Memory B cell (primary cell): ENCODE measurements at places on chromosomes 12 and 14.

- H3K27ac ChIP-seq: no peak overlapping the region
- no peak overlapping the region for H3K4me3 ChIP-seq
- peaks cover 8% of the 10 kb centered on the region for H3K4me1 ChIP-seq
- no peak for DNase-seq
These were observed 17.4 kb upstream of the ANKRD33 start for GRCh38 chr12:51870504-51870903.

- H3K4me1 ChIP-seq: no peaks in the 10 kb centered on the region
- H3K36me3 ChIP-seq: no peaks in the 10 kb centered on the region
- H3K27me3 ChIP-seq: peaks cover 6% of the 10 kb centered on the region
- H3K4me3 ChIP-seq: no peak overlapping the region
These were observed 27.3 kb downstream of the DLK1 start for GRCh38 chr14:100754020-100754419.

- no peak overlapping the region for H3K4me3 ChIP-seq
- H3K27ac ChIP-seq: no peak overlapping the region
- H3K36me3 ChIP-seq: peaks cover 8% of the 10 kb centered on the region
- H3K27me3 ChIP-seq: no peaks in the 10 kb centered on the region
- H3K4me1 ChIP-seq: peaks cover 23% of the 10 kb centered on the region
These were observed 193.5 kb upstream of the PLEKHG7 start for GRCh38 chr12:92509156-92509738.

GRCh38 chr14:89651805-89652204 is 234.8 kb upstream of the FOXN3 start:
- H3K4me3 ChIP-seq: no peak overlapping the region
- peaks cover 21% of the 10 kb centered on the region for H3K4me1 ChIP-seq
- no peaks in the 10 kb centered on the region for H3K27me3 ChIP-seq
- DNase-seq: no peak
- peak overlapping the region; percentile 1 for H3K27ac ChIP-seq
- no peaks in the 10 kb centered on the region for H3K36me3 ChIP-seq

GRCh38 chr14:26216786-26217185 is 381.0 kb downstream of the NOVA1 start:
- H3K4me1 ChIP-seq: no peaks in the 10 kb centered on the region
- H3K27me3 ChIP-seq: no peaks in the 10 kb centered on the region
- H3K36me3 ChIP-seq: no peaks in the 10 kb centered on the region
- no peak for DNase-seq
- no peak overlapping the region for H3K4me3 ChIP-seq
